ENCODE measurements at places on chromosomes 5 and 9.

DNA sequence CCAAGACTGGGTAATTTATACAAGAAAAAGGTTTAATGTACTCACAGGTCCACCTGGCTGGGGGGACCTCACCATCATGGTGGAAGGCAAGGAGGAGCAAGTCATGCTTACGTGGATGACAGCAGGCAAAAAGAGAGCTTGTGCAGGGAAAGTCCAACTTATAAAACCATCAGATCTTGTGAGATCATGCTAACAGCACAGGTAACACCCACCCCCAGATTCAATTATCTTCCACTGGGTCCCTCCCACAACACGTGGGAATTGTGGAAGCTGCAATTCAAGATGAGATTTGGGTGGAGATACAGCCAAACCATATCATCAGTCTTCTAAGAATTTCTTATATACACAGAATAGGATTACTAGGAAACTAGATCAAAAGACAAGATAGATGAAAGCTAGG lies 555.6 kb downstream of the PRR16 start:
- no peak for DNase-seq

GRCh38 chr5:57594436-57594835 lies 111.8 kb upstream of the ACTBL2 start:
- no peak for DNase-seq

GRCh38 chr9:137000177-137000930 lies 4.0 kb upstream of the CLIC3 start:
- DNase-seq, result no peak

GRCh38 chr9:23648651-23649050 lies 177.4 kb downstream of the ELAVL2 start:
- DNase-seq, result no peak

- DNase-seq, result no peak
Observed at GRCh38 chr9:138047469-138048040, 170.0 kb downstream of the CACNA1B start.

DNA sequence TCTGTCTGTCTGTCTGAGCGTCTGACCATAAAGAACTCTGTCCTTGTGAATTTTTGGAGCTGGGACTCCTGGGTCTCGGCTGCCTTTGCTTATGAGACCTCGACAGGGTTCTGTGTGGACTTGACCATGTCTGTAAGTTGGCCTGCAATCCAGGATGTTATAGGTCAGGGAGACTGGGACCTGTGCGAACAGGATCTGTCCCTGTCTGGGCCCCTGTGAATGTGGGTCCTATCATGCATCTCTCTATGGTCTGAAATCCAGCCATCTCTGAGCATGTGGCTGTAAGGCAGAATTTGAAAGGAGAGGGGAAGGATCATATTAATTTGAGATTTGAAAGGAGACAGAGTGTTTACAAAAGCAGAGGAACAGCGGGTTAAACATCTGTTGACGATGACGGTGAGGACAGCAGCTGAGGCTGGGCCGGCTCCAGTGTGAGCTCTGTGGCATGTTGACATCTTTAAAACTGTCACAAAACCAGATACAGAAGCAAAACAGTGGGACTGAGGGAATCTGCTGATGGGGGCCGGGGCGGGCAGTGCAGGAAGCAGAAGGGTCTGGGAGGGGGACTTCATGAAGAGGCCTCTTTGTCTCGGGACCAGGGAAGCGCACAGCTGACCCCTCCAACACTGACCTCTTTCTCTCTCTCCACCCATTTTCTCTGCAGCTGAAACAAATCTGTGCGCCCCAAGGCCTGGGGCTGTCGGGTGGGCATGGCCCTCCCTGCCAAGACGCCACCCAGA lies 19.1 kb upstream of the MVB12B start:
- no peak for DNase-seq

DNA sequence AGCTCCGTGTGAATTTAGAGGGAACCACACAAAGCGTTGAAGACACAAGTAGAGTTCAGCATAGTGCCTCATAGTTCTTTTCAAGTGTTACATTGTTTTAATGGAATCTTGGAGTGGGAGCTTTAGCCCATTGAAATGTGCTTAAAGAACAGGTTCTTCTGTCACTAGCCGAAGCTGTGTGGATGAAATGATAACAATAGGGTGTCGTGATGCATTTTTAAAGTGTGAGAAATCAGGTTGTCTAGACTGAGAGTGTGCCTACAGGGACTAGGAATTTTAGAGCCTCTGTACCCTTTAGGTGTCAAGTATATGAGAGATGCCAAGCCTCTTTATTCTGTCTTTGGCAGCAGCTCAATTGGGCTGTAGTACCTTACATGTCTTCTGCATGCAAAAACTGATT lies 83.0 kb downstream of the NDUFS4 start:
- no peak for DNase-seq

GRCh38 chr9:12778389-12778788 lies 3.6 kb downstream of the LURAP1L start:
- no peak for DNase-seq

- no peak for DNase-seq
Observed at GRCh38 chr5:151911011-151911410, 13.6 kb downstream of the GLRA1 start.

GRCh38 chr5:151750121-151750520 lies 8.3 kb downstream of the ATOX1 start:
- DNase-seq, result no peak

GRCh38 chr5:1824903-1825841 lies 24.0 kb downstream of the NDUFS6 start:
- no peak for DNase-seq

- no peak for DNase-seq
Observed at GRCh38 chr9:130197888-130198287, 25.7 kb downstream of the NCS1 start.

GRCh38 chr9:102047549-102047948 lies 309.1 kb upstream of the GRIN3A start:
- DNase-seq, result no peak

DNA sequence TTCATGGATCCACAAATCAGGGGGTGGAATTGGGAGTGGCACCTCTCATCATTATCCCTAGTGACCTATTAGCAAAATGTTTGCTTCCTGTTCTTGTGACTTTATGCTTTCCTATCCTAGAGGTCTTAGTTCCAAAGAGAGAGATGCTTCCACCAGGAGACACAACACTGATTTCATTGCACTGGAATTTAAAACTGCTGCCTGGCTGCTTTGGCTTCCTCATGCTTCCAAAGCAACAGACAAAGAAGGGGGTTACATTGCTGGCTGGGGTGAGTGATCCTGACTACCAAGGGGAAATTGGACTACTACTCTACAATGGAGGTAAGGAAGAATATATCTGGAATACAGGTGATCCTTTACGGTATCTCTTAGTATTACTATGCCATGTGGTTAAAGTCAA lies 69.2 kb upstream of the SH3GL2 start:
- DNase-seq, result no peak

GRCh38 chr9:4792054-4792571 lies 631 bp upstream of the RCL1 start:
- DNase-seq, result no peak

DNA sequence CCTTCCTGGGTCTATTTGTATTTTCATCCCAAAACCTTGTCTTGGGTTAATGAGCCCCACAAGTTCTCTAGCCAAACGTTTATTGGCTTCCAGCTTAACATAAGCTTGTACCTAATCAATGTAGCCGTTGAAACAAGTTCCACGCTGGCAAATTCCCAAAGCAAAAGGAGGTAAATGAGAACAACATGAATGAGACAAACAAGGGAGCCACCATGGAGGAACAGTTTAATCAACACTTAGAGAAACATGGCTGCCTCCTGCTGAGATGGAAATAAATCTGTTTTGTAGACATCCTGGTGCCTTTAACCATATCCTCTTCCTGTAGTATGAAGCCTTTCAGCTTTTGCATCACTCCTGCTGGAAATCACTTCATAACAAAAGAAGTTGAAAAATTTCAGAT lies 166.6 kb upstream of the NFIB start:
- DNase-seq, result no peak

- no peak for DNase-seq
Observed at GRCh38 chr5:125575171-125575890, 828.9 kb upstream of the ZNF608 start.

DNA sequence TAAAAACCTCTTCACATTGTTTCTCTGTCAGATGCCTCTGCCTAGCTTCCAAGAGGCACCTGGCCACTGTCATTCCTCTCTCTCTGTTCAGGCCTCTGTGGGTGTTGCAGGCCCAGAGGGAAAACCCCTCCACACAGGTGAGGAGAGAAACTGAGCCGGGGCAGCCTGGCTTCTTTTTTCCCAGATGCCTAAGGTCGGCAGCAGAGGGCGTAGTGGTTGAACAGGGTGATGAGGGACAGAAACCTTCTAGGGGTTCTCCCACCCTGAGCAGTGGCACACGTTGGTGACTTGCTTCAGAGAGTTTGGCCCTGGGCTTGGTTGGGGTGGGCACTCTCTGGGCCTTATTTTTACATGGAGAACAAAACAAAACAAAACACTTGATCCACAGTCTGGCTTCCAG lies 12.2 kb downstream of the IL9 start:
- DNase-seq, result no peak

DNA sequence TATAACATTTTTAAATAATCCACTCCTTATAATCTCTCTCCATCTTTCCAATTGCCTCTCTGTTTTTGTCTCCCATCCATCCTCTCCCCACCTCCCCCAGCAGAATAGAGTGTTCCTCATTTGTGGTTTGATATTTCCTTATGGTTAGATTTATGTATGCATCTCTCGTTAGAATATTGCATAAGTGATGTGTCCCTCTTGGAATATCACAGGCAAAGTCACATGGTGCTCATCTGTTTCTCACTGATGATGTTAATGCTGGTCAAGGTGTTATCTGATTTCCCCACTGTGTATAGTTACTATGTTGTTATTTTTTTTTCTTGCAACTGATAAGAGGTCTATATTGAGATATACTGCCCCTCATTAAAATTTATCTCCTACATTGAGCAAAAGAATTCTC lies 3.1 kb upstream of the LRRC70 start:
- no peak for DNase-seq

DNA sequence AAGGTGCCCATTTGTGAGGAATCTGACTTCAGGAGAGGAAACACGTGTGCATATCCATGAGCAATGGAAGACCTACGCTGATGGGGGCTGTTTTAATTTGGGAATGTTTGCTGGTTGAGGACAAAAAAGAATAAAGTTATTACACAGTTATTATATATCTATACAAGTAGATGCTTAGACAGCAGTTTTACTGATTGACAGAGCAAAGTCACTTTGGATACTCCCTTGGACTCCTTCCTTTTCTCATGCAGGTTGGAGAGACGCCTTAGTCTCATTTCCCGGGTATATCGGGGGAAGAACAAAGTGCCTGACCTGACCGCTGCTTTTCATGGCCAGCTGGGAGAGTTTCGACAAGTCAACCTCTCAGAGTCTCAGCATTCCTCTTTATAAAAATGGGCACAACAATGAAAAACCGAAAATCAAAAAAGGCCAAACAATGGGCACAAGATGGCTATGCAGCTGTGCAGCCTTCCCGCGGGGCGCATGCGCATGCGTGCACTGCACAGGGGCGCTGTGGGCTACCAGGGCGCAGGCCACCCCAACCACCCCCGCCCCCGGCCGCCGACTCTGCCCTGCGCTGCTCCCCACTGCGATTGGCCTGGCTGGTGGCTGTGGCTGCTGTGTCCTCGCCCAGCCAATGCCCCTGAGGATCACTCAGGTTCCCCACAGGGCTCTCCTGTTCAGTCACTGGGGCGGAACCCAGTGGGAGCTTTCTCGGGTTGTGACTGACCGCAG lies 18.1 kb downstream of the NFIL3 start:
- no peak for DNase-seq

DNA sequence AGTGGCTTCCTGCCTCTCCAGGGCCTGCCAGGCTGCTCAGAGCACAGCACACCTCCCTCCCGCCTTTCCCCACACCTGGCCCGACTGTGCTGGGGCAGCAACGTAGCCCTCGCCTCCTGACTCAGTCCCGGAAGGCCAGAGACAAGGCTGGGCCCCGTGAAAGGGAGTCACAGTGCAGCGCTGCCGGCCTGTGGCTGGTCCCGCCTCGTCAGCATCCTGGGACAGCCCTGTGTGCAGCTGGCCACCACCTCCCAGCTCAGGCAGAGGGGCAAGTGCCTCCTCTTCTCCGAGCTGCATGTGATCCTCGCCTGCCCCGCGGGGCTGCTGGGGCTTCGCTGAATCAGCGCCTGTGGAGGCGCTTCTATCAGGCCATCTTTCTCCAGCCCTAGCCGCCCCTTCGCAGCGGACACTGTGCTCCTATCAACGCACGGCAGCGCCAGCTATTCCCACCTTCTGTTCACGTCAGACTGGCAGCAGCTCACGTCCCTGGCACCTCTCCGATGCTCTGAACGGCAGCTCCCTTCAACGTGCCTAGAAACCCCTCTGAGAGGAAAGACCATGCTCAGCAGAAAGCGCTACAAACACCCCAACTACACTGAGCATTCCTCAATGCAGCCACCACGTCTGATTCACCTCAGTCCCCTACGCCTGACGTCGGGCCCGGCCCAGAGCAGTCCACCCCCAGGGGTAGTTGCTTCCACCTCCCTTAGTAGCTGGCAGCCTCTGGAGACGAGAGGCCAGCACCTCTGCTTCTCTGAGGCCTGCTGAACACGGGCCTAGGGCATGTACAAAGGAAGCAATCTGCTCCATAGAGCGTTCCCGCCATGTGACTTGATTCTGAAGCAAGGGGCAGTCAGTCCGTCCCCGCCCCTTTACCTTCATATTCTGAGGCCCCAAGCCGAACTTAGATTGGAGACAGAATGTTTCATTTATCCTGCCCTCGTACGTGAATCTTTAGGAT lies 78.8 kb downstream of the GPR21 start:
- no peak for DNase-seq

GRCh38 chr9:135039916-135040645 lies 47.4 kb upstream of the OLFM1 start:
- DNase-seq, result no peak

GRCh38 chr5:135193213-135194125 lies 159.4 kb upstream of the PITX1 start:
- no peak for DNase-seq

GRCh38 chr5:80937584-80938356 lies 22.4 kb upstream of the RASGRF2 start:
- peak; percentile 57 for DNase-seq

GRCh38 chr9:7592321-7593316 lies 207.0 kb downstream of the DMAC1 start:
- no peak for DNase-seq

DNA sequence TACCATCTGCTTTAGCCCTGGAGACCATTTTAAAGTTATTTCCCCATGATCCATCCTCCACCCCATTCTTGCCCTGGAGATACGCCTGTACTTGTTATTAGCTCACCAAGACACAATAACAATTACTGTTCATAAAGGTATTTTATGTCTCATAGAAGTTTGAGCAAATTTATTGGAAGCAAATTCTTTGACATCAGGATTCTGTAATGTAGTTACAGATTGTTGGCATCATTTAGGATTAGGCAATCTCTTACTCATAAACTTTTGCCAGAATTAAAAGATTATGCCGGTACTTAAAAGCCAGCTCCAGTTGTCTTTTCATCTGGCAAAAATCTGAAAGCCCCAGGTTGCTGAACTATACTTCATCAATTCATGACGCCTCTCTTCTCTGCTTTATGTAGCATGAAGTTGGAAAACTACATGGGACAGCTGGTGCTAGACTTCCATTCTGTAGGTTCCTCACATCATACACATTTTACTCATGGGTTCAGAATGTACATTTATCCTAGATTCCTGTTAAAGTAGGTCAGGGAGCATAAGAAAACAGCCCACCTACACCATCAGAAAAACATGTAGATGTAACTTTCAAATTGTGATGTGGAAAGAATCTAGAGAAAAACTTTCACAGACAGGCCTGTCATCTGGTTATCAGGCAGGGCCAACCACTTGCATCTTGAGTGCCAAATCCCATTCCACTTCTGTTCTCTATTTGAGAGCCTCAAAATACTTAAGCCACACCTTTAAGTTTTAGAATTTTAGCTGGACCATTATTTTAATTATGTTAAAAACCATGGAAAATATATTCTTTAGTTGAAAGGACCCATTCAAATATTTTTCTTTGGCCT lies 14.0 kb downstream of the ATP10B start:
- DNase-seq, result no peak

GRCh38 chr5:52725065-52725746 lies 62.5 kb upstream of the ITGA1 start:
- no peak for DNase-seq
